ENCODE measurements at places on chromosomes 2 and 18.
A peak's percentile ranks its signal among the peaks of the same experiment; 100 is the strongest.

GRCh38 chr18:468955-469790 lies 31.3 kb downstream of the COLEC12 start:
- no peak for DNase-seq

DNA sequence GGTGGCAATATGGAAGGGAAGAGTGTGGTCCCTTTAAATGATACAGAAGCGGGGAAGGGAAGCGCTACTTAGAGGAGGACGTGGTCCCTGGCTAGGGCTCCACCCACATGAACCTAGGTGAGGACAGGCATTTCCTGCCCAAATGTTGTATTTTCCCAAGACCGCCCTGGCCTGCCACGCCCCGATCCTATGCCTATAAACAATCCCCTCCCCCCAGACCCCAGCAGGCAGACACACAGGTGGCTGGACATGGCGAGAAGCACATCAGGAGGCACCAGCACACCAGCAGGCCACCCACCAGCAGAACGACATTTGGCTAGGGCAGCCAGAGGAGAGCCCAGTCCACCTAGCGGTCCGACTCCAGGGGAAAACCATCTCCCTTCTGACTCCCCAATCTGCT lies 47.2 kb downstream of the METTL8 start:
- peak; percentile 60 for DNase-seq

DNA sequence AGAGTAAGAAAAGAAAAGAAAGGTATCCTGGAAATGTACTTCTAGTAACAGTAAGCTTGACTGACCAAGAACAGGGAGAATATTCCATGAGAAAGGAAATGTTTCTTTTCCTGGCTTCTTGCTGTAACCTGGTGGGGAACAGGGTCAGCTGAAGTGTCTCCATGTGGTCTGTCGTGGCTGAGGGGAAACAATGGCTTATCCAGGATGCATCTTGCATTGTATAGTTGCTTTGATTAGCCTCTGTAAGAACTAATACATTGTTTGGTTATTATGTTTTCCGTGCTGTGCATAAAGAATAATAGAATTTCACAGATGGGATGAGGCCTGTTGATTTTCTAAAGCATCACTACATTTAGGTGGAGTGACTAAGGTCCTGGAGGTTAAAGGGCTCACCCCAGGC lies 4.9 kb downstream of the CREG2 start:
- no peak for DNase-seq

GRCh38 chr2:96146153-96146880 lies 1.1 kb upstream of the DUSP2 start:
- DNase-seq = peak; percentile 57

DNA sequence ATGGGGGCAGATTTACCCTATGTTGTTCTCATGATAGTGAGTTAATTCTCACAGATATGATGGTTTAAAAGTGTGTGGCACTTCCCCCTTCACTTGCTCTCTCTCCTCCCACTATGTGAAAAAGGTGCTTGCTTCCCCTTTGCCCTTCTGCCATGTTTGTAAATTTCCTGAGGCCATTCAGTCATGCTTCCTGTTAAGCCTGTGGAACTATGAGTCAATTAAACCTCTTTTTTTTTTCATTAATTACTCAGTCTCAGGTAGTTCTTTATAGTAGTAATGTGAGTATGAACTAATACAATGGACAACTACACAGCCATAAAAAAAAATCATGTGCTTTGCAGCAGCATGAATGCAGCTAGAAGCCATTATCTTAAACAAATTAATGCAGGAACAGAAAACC lies 118.5 kb downstream of the CALCRL start:
- DNase-seq = no peak

DNA sequence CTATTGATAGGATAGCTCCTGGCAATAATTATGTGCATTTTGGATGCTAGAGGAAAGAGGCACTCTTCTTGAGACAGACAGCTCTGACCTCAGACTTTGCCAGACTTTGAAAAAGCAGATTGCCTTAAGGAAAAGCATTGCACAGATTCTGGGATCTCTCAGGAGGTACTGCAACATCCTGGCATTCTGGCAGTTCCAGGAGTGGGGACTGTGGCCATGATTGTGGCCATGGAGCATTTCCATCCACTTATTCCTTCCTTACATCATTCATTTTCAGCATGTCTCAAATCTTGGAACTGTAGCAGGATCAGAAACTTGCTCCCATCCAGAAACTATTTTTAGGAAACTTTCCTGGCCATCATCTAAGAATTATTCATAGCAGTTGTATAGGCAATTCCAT lies 144.9 kb upstream of the FOSL2 start:
- DNase-seq = peak; percentile 56

DNA sequence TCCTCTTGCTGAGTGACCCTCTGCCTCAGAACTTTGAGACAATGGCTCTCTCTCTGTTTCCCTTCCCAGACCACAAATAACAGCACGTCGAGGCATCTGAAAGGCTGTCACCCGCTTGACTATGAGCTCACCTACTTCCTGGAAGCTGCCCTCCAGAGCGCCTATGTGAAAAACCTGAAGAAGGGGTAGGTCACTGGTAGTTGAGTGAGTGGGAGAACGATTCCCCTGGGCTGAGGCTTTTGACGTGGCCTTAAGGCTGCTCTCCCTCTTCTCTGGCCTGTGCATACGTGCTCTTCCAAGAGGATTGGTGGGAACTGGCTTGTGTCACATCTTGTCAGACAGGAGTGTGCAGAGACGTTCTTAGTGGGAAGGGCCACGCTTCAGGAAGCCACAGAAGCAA lies 63.1 kb upstream of the MCFD2 start:
- no peak for DNase-seq

DNA sequence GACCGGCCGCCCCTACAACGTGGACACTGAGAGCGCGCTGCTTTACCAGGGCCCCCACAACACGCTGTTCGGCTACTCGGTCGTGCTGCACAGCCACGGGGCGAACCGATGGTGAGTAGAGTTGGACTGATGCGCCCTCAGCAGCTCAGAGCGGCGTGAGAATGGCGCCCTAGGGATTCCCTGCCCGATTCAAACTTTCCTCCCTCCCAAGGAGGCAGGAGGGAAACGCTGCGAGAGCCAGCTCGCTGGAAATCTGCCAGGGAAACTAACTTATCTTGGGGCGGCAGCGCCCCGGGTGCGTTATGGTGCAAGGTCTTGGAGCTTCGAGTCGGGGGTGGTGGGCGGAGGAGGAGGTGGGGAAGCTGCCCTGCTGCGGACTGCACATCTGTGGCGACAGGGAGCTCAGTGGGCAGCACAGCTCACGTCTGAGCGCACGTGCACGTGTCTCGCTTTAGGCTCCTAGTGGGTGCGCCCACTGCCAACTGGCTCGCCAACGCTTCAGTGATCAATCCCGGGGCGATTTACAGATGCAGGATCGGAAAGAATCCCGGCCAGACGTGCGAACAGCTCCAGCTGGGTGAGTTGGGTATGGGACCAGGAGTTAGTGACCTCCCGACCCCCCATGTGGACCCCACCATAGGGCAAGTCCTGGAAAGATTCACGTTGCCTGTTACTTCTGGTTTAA lies 697 bp downstream of the ITGA4 start:
- peak; percentile 66 for DNase-seq

DNA sequence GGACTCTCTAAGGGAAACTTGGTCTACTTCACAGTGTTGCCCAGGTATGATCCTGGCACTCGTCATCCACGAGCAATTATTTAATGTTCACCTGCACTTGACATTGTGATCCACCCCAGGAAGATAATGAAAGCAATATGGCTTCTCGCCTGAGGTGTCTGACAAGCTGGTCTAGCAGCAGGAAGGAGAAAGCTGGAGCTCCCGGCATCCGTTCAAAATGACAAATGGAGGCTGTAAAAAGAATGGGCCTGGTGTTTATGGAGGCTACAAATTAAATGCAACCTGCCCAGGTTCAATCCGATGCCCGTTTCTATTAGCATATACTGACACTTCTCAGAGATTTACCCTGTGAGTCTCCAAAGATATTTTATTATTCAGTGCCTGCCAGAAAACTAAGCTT lies 317.6 kb downstream of the CTNNA2 start:
- no peak for DNase-seq

DNA sequence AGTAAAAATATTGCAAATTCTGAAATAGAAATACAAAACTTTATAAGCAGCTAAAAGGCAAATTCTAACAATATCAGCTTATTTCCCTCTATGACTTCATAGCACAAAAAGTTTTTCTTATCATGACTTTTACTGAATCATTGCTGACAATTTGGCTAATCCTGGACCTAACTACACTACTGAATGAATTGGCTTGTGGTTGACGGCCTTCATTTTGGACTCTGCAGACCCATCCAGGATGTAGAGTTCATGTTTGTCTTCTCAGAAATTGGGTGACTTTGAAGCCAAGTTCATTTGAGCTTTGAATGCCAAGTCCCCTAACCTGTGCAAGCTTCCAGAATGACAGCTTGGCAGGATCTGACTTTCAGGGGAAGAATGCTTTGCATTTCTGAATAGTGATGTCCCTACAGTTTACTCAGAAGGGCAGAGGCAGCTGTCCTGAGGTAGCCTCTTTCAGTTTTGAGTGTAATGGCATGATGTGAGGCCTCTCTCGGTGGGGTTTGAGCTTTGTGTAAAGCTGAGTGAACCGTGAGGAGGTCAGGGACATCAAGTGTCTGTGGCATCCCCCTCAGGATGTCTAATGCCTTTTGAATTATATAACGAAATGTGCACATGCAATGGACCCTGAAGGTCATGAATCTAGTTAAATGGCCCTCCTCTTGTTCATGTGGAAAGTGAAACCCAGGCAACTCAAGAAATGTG lies 48.0 kb downstream of the EFEMP1 start:
- no peak for DNase-seq

DNA sequence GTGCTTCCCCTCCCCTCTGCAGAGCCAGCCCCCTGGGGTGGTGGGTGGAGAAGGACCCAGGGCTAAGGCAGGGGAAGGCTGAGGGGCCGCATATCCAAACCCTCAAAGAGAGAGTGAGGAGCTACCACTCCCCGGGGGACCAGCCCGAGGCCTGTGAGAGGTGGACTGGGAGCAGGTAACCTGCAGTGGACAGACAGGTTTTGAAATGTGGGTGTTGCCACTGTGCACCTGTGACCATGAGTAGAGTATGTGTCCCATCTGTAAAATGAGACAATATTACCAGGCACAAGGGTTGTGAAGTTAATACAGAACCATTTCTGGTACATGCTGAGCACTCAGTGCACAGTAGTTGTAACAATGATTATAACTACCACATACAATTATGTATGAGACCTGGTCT lies 51.2 kb upstream of the POMC start:
- no peak for DNase-seq

All from islet precursor cell (in vitro differentiated cells).